ENCODE measurements at places on chromosomes 3 and 15.

- no peaks in the 10 kb centered on the region for H3K4me1 ChIP-seq
- H3K27ac ChIP-seq = no peak overlapping the region
- no peak for DNase-seq
- H3K4me3 ChIP-seq = no peak overlapping the region
- no peaks in the 10 kb centered on the region for H3K36me3 ChIP-seq
Measured at GRCh38 chr3:142209655-142210054, 15.7 kb downstream of the GK5 start.

- H3K36me3 ChIP-seq = no peaks in the 10 kb centered on the region
- H3K4me1 ChIP-seq = peaks cover 3% of the 10 kb centered on the region
- H3K27me3 ChIP-seq = no peaks in the 10 kb centered on the region
- no peak for DNase-seq
- no peak overlapping the region for H3K27ac ChIP-seq
Measured at GRCh38 chr3:129686941-129687340, 80.5 kb upstream of the PLXND1 start.

GRCh38 chr3:674116-674515 lies 418.7 kb upstream of the CNTN6 start:
- no peaks in the 10 kb centered on the region for H3K36me3 ChIP-seq
- H3K4me1 ChIP-seq = no peaks in the 10 kb centered on the region
- H3K27me3 ChIP-seq = no peaks in the 10 kb centered on the region
- no peak overlapping the region for H3K4me3 ChIP-seq
- no peak overlapping the region for H3K27ac ChIP-seq
- DNase-seq = no peak

DNA sequence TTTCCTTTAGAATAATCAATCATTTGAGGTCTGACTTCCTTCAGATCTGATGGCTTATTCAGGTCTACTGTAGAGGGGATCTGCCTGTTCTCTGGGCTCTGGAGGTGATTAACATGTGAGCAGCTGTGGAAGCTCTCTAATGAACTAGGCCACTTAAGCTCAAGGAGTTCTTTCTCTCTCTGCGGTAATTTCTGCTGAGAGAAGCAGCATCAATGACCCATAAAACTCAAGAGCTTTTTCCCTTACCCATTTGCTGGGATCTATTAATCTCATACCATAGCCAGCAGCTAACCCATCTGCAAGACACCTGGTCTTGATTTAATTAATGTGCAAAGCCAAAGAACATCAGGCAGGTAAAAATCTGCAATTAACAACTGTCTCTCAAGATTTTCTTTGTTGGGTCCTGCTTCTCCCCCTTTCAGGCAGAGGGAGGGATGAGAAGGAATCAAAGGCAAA lies 73.2 kb upstream of the DLG1 start:
- no peaks in the 10 kb centered on the region for H3K27me3 ChIP-seq
- DNase-seq = no peak
- H3K36me3 ChIP-seq = no peaks in the 10 kb centered on the region
- no peaks in the 10 kb centered on the region for H3K4me1 ChIP-seq

GRCh38 chr3:48859206-48859605 lies 11.5 kb upstream of the PRKAR2A start:
- H3K4me3 ChIP-seq = no peak overlapping the region
- no peaks in the 10 kb centered on the region for H3K36me3 ChIP-seq
- no peak for DNase-seq
- H3K27me3 ChIP-seq = no peaks in the 10 kb centered on the region

- no peaks in the 10 kb centered on the region for H3K4me1 ChIP-seq
- H3K27ac ChIP-seq = no peak overlapping the region
- H3K27me3 ChIP-seq = no peaks in the 10 kb centered on the region
- no peak overlapping the region for H3K4me3 ChIP-seq
- no peaks in the 10 kb centered on the region for H3K36me3 ChIP-seq
- no peak for DNase-seq
Measured at GRCh38 chr15:57806003-57806402, 99.5 kb downstream of the POLR2M start.

DNA sequence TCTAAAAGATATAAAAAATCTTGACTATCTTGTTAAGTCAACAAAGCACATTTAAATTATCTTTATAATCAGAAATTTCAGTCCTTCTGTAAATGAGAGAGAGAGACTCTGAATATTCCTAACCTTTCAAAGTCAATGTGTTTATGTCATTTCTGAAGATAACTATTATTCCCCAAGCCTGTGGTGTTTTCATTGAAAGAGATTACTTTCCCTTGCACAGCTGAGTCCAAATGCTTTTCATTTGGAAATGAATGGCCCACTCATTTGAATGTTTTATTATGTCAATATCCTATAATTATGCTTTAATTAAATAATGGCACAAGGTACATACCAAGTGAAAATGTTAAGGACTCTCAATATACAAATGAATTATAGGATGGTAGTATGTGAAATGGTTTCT lies 680.0 kb upstream of the DPPA4 start:
- H3K27ac ChIP-seq = no peak overlapping the region
- H3K4me3 ChIP-seq = no peak overlapping the region
